NCI-H1694 treated with DMSO at 0.1 percent for 48 hours (cell line): ENCODE measurements at places on chromosomes 5 and 9.

GRCh38 chr5:142915813-142916424 lies 145.7 kb downstream of the ARHGAP26 start:
- peak; percentile 34 for DNase-seq

DNA sequence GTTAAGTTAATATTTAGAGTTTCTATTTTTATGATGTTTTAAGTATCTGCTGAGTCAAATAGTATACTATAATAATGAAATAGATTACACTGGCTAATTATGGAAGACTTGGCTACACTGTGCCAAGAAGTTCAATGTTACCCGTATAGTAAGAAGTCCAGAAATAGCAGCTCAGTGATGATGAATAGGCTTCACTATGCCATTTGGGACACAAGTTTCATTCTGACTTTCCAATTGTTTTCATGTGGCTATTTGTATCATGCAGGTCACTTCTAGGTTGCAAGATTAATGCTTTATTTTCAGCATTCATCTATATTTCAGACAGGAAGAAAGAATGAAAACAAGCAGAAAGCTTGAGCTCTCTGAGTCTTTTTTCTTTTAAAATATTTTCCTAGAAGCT lies 194.5 kb upstream of the RIOK2 start:
- no peak for DNase-seq

- DNase-seq = peak; percentile 31
Measured at GRCh38 chr9:6805532-6805931, 47.8 kb downstream of the KDM4C start.

DNA sequence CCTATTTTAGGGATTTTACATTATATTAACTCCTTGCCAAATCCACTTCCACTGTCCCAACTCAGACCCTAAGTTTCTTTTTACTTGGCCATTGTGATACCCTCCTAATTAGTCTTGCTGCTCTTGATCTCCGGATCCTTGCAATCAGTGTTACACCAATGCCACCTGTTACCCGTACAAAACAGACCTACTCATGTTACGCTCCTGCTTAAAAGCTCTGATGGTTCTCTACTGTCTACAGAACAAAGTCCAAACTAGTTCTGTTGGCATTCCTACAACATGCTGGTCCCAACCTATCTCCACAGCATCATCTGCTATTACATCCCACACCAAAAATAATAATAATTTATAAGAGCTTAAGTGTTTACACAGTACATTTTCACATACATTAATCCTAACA lies 9.8 kb downstream of the ECPAS start:
- DNase-seq = no peak

DNA sequence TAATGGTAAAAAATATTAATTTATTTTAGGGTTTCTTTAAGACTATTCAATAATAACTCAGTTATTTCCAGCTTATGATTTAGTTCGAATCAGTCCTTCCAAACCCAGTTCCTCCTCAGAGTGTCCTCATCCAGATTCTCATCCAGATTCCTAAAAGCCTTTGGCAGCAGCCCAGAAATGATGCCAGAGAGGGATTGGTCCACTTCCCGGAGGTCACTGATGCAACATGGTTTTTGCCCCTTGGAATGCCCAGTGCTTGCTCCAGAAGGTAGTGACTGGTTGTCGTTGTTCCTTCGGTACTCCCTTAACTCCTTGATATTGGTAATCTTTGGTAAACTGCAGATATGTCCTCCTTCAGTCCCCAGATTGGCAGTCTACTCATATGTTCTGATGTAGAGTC lies 493.1 kb upstream of the DMAC1 start:
- DNase-seq = no peak

DNA sequence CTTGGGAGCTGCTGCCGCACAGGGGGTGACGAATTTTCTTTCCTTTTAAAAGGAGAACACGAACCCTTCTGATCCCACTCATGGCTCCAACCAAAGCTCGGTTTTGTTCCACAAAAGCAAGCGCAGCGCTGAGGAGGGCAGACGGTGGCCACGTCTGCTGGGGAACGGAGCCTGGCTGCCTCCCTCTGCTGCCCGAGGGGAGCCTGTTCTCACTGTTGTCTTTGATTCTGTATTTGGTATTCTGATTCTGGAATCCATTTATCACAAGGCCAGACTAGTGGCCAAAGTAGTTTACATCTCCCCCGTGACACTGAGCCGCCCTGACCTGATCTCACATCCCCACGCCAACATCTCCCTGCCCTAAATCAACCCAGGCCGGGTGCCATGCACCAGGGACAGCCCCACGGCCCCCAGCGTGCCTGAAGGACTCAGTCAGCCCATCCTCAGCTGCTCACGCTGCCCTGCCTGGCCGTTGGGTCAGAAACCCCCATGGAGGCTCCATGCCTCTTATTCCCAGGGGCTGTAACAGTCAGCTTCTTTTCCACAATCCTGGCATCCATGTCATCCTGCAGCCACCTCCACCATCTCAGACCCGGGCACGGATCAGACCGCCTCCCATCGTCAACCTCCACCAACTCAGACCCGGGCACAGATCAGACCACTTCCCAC lies 6.7 kb upstream of the NSMF start:
- DNase-seq = no peak
